ENCODE measurements at places on chromosomes 12 and 14.

- no peak overlapping the region for H3K4me3 ChIP-seq
- peaks cover 22% of the 10 kb centered on the region for H3K4me1 ChIP-seq
- peaks cover 4% of the 10 kb centered on the region for H3K36me3 ChIP-seq
- no peak for DNase-seq
Measured at GRCh38 chr12:46218322-46219095, 50.3 kb downstream of the SLC38A1 start.

- H3K27me3 ChIP-seq, result no peaks in the 10 kb centered on the region
- no peak overlapping the region for H3K27ac ChIP-seq
- no peaks in the 10 kb centered on the region for H3K4me1 ChIP-seq
- H3K4me3 ChIP-seq, result no peak overlapping the region
Measured at GRCh38 chr14:64026600-64026999, 173.8 kb downstream of the SYNE2 start.

DNA sequence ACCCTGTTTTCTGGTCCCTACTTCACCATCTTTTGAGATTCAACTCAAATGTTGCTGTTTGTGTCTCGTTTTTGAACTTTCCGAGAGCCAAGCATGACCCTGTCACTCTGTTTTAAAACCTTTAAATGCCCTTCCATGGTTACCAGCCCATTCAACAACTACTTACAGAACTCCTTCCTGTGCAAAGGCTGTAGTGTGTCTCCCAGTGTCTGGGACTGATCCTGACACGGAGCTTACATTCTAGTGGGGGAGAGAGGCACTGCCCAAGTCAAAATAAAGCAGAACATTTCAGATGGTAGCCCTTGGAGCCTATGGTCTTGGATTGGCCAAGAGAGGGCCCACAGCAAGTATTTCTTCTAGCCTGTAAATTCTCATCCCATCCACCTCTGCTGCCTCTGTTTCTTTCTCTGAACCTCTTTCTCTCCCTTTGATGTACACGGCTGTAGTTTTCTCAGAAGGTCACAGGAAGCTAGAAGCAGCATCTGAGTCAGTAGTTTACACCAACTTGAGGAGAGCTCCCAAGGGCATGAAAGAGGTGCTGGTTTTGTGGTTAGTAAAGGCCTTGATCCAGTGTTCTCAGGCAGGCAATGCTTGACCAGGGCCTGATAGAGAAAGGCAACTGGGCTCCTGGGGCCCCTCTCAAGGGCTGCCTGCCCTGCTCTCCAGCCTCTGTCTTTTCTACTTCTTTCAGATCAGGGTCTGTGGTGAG, 42.3 kb upstream of the SLC24A4 start:
- no peak overlapping the region for H3K27ac ChIP-seq
- H3K36me3 ChIP-seq, result no peaks in the 10 kb centered on the region
- no peak overlapping the region for H3K4me3 ChIP-seq
- no peaks in the 10 kb centered on the region for H3K4me1 ChIP-seq

- no peak overlapping the region for H3K27ac ChIP-seq
- H3K4me3 ChIP-seq, result no peak overlapping the region
- no peak for DNase-seq
Measured at GRCh38 chr12:7994731-7995205, 37.7 kb upstream of the FOXJ2 start.

- no peak overlapping the region for H3K4me3 ChIP-seq
- DNase-seq, result no peak
- H3K27ac ChIP-seq, result no peak overlapping the region
- H3K4me1 ChIP-seq, result peaks cover 4% of the 10 kb centered on the region
- H3K36me3 ChIP-seq, result no peaks in the 10 kb centered on the region
Measured at GRCh38 chr14:105178069-105178867, 2.8 kb downstream of the NUDT14 start.

DNA sequence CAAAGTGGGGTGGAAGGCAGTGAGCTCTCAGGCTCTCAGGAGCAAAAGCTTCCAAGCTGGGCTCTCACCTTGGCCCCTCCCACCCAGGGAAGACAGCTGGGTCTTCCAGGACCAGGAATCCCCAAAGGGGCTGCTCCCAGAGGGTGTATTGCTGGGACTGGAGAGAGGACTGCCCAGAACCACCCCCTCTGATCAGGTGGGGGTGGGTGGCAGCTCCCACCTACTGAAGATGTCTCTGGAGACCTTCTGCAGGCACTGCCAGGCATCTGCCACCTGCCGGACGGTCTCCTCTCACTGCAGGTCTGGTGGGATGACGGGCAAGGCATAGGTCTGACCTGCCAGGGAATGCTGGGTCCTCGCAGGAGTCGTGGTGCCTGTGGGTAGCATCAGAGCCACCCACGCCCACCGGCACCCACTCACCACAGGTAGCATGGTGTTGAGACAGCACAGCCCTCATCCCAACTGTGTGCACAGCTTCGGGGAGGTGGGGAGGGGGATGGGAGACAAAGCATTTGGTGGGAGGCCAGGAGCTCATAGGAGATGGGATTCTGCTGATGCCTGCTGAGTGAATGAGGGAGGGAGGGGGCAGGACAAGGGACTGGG, 103.2 kb downstream of the SINHCAF start:
- H3K27ac ChIP-seq, result no peak overlapping the region
- DNase-seq, result no peak
- no peaks in the 10 kb centered on the region for H3K27me3 ChIP-seq
- H3K4me1 ChIP-seq, result peaks cover 8% of the 10 kb centered on the region

GRCh38 chr14:71327691-71328090, 420.4 kb downstream of the PCNX1 start:
- DNase-seq, result no peak
- H3K4me1 ChIP-seq, result peaks cover 8% of the 10 kb centered on the region
- H3K27me3 ChIP-seq, result no peaks in the 10 kb centered on the region

GRCh38 chr12:49920241-49920914, 16.7 kb upstream of the FAIM2 start:
- no peak overlapping the region for H3K4me3 ChIP-seq
- no peak overlapping the region for H3K27ac ChIP-seq
- no peak for DNase-seq
- no peaks in the 10 kb centered on the region for H3K36me3 ChIP-seq
- no peaks in the 10 kb centered on the region for H3K27me3 ChIP-seq

GRCh38 chr12:104729091-104729490, 229.0 kb downstream of the SLC41A2 start:
- H3K36me3 ChIP-seq, result no peaks in the 10 kb centered on the region
- no peaks in the 10 kb centered on the region for H3K27me3 ChIP-seq
- no peaks in the 10 kb centered on the region for H3K4me1 ChIP-seq
- no peak overlapping the region for H3K27ac ChIP-seq

DNA sequence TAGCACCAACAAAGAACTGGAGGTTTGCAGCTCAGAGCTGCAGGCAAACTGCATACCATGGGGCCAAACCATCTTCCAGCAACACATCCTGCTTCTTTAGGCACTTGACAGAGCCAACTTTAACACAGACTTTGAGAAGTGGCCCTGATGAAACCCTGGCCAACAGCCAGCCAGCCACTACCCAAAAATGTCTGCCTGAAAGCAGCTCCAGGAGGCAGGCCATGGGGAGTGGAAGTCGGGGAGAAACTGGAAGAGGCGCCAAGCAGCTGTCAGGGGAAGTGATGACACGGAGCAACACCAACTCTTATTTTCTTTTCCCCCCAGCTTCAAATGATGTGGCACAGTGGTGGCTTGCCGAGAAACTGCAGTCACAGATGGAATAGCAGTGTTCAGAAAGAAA, 110.9 kb upstream of the PLXNC1 start:
- H3K36me3 ChIP-seq, result no peaks in the 10 kb centered on the region
- H3K4me3 ChIP-seq, result no peak overlapping the region
- H3K4me1 ChIP-seq, result peaks cover 2% of the 10 kb centered on the region
